ENCODE measurements at places on chromosomes 3 and 15.

DNA sequence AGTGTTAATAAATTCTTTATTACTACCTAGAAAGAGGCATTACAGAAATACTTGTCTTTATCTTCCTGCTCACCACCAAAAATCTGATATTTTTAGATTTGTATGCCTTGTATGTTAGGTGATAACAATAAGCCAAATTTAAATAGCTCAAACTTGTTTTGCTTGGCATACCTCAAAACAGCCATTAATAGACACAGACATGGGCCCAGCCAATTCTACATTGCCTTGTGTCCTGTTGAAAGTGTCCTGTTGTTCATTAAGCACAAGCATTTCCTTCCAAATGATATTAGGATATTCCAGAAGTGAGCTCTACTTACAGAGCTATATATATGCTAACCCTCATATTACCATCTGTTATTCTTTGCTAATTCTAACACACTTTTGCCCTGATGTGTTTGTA lies 438.6 kb upstream of the ZNF385D start:
- no peaks in the 10 kb centered on the region for H3K27me3 ChIP-seq
- DNase-seq, result no peak

- no peak overlapping the region for H3K4me3 ChIP-seq
- DNase-seq, result no peak
- no peak overlapping the region for H3K27ac ChIP-seq
- H3K27me3 ChIP-seq, result no peaks in the 10 kb centered on the region
Observed at GRCh38 chr3:188338086-188338485, 184.1 kb downstream of the LPP start.

DNA sequence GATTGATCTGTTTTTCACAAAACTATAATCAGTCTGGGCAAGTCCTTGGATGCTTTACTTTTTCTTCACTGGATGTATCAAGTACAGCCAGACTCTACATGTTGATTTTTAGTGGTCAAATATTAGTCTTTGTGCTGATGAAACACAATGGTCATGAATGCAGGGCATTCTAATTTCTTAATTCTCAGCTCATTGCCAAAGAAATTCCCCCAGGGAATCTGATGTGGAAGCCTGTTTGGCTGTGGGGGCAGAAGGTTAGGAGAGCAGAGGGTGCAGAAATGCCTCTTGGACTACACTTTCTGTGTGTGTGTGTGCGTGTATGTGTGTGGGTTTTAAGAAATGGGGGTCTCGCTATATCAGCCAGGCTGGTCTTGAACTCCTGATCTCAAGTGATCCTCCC lies 48.7 kb upstream of the HACD2 start:
- no peak for DNase-seq
- H3K27me3 ChIP-seq, result no peaks in the 10 kb centered on the region
- peaks cover 34% of the 10 kb centered on the region for H3K36me3 ChIP-seq
- H3K4me3 ChIP-seq, result no peak overlapping the region
- H3K4me1 ChIP-seq, result peaks cover 75% of the 10 kb centered on the region
- peak overlapping the region; percentile 74 for H3K27ac ChIP-seq

GRCh38 chr15:39028069-39028468 lies 463.5 kb upstream of the RASGRP1 start:
- H3K4me1 ChIP-seq, result no peaks in the 10 kb centered on the region
- no peak for DNase-seq
- H3K4me3 ChIP-seq, result no peak overlapping the region
- no peak overlapping the region for H3K27ac ChIP-seq
- H3K36me3 ChIP-seq, result no peaks in the 10 kb centered on the region

- no peak overlapping the region for H3K27ac ChIP-seq
- peaks cover 7% of the 10 kb centered on the region for H3K36me3 ChIP-seq
- DNase-seq, result no peak
- no peaks in the 10 kb centered on the region for H3K27me3 ChIP-seq
Observed at GRCh38 chr3:171660188-171660587, 150.1 kb downstream of the PLD1 start.

GRCh38 chr3:45145223-45145622 lies 955 bp downstream of the CDCP1 start:
- peak overlapping the region; percentile 98 for H3K27ac ChIP-seq
- no peaks in the 10 kb centered on the region for H3K27me3 ChIP-seq
- H3K36me3 ChIP-seq, result no peaks in the 10 kb centered on the region

- H3K4me3 ChIP-seq, result no peak overlapping the region
- H3K4me1 ChIP-seq, result no peaks in the 10 kb centered on the region
- H3K36me3 ChIP-seq, result peaks cover 4% of the 10 kb centered on the region
- no peak for DNase-seq
- no peaks in the 10 kb centered on the region for H3K27me3 ChIP-seq
Observed at GRCh38 chr3:130729154-130729553, 17.5 kb downstream of the PIK3R4 start.

DNA sequence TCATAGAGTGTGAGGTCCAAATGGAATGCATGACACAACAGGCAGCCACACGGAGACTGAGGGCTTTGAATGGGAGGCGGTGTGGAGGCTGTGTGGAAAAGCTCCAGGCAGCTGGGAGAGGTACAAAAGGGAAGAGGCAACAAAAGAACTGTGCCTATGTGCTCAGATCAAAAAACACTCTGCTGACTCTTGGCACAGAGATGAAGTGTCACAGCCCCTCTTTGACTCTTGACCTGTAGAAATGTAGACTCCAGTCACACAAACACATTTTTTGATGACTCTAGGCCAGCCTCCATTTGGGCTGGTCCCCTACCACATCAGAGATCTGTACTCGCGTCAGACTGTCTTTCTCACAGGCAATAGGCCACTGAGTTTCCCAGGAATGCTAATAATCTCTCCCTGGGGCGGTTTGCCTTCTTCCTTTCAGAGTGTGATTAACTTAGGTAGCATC lies 456.0 kb downstream of the TUSC7 start:
- H3K4me1 ChIP-seq, result no peaks in the 10 kb centered on the region
- H3K36me3 ChIP-seq, result no peaks in the 10 kb centered on the region
- no peak overlapping the region for H3K4me3 ChIP-seq
- H3K27ac ChIP-seq, result no peak overlapping the region

DNA sequence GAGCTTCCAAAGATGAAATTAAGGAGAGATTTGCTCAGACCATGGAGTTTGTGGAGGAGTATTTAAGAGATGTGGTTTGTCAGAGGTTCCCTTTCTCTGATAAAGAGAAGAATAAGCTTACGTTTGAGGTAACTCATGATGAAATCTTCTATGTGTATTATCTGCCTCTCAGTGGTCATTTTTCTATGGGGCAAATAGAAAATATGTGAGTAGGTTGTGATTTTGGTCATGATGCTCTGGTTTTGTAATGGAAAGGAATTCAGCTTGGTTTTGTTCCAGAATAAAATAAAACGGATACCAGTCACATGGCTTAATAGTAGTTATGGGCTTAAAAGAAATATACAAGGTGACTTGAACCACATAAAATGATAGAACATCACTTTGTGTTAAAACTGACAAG lies 181.1 kb downstream of the ITPR1 start:
- no peaks in the 10 kb centered on the region for H3K27me3 ChIP-seq
- no peaks in the 10 kb centered on the region for H3K4me1 ChIP-seq
- H3K36me3 ChIP-seq, result no peaks in the 10 kb centered on the region
- H3K27ac ChIP-seq, result peak overlapping the region; percentile 58
- H3K4me3 ChIP-seq, result no peak overlapping the region

GRCh38 chr15:63046917-63047760 lies 4.6 kb downstream of the TPM1 start:
- H3K27ac ChIP-seq, result peak overlapping the region; percentile 92
- peak overlapping the region; percentile 66 for H3K4me3 ChIP-seq
- peaks cover 74% of the 10 kb centered on the region for H3K4me1 ChIP-seq
- no peaks in the 10 kb centered on the region for H3K36me3 ChIP-seq

- H3K36me3 ChIP-seq, result no peaks in the 10 kb centered on the region
- no peak overlapping the region for H3K4me3 ChIP-seq
- H3K27ac ChIP-seq, result no peak overlapping the region
- H3K27me3 ChIP-seq, result no peaks in the 10 kb centered on the region
- no peaks in the 10 kb centered on the region for H3K4me1 ChIP-seq
- DNase-seq, result no peak
Observed at GRCh38 chr3:167350245-167350862, 29.7 kb downstream of the ZBBX start.

DNA sequence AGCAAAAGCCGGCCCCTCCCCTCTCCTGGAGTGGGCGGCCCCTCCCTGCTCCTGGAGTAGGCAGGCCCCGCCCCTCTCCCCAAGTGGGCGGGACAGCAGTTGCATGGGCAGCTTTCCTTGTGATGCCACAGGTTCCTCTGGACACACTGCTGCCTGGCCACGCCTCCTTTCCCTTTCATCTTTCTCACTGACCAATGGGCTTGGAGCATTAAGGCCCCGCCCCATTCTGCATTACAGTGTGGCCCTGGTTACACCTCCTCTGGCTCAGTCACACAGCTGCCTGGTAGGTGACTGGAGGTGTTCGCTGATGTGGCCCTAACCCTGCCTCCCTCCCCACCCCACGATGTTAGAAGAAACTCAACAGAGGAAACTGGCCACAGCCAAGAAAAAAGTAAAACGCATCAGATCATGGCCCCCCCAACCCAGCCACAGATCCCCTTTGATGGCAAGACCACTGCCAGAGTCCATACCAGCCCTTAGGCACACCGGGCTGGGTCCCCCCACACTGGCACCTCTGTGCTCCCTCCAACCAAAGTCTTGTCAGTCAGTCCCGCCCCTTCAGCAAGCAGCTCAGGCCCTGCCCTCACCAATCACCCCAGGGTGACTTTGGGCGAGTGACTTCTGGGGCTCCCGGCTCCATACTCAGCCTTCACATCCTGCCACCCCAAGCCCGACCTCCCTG lies 84.3 kb downstream of the ADAMTS7 start:
- DNase-seq, result no peak
- no peaks in the 10 kb centered on the region for H3K4me1 ChIP-seq
- H3K27ac ChIP-seq, result no peak overlapping the region
- H3K4me3 ChIP-seq, result no peak overlapping the region
- H3K36me3 ChIP-seq, result no peaks in the 10 kb centered on the region
- H3K27me3 ChIP-seq, result no peaks in the 10 kb centered on the region

- H3K4me1 ChIP-seq, result no peaks in the 10 kb centered on the region
- H3K27me3 ChIP-seq, result no peaks in the 10 kb centered on the region
- DNase-seq, result no peak
- H3K4me3 ChIP-seq, result no peak overlapping the region
Observed at GRCh38 chr3:192655628-192656027, 71.7 kb downstream of the FGF12 start.

- H3K4me3 ChIP-seq, result no peak overlapping the region
- H3K4me1 ChIP-seq, result peaks cover 42% of the 10 kb centered on the region
- peaks cover 59% of the 10 kb centered on the region for H3K36me3 ChIP-seq
- no peak for DNase-seq
Observed at GRCh38 chr15:85580879-85581278, 200.5 kb downstream of the AKAP13 start.

DNA sequence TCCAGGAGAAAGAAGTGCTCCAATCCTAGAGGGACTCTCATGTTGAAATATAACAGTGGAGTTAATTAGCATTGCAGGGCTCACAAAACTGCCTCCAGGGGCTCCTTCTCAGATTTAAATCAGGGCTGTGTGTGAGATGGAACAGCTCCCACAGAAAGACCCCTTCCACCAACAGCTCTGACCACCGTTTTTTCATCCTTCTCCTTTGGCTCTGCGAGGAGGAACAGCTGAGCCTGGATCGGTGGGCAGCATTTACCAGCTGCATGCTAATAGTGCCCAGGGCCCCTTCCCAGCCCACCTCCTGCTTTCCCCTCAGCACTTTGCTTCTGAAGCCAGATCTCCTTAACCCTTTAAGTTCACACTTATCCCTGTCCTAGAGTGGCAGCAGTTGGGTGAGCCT lies 119.2 kb upstream of the UBE2E1 start:
- H3K27ac ChIP-seq, result no peak overlapping the region
- no peak overlapping the region for H3K4me3 ChIP-seq
- no peak for DNase-seq
- H3K4me1 ChIP-seq, result peaks cover 16% of the 10 kb centered on the region

DNA sequence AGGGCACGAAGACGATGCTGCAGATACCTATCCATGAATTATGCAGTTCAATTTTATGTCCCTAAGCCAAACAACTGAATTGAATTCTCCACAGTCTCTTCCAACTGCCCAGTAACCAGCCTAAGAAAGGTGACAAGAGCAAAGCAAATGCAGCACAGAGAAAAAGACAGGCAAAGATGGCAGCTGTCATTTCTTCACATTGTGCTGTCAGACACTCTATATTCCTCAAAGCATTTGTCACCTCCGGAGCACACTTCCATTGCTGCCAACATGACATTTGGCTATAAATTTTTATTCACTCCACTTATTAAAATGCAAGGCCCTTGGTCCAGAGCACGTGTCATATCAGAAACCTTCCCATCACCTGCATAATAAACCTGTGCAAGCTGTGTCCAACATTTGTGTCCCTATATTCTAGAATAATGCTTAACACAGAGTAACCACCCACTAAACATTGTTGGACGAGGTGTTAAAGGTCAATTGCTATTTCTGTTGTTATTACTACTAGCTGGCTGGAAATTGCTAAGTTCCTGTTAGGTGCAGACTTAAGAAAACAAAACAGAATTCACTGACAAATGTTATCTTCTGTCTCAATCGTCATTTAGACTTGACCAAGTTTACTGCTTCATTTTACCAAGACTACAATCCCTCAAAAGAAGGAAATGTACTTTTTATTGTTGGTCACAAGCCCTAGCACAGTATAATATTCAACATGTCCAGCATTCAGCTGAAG lies 89.7 kb downstream of the MAGI1 start:
- peak overlapping the region; percentile 6 for H3K27ac ChIP-seq
- H3K4me1 ChIP-seq, result peaks cover 19% of the 10 kb centered on the region
- H3K4me3 ChIP-seq, result no peak overlapping the region
- no peaks in the 10 kb centered on the region for H3K36me3 ChIP-seq
- H3K27me3 ChIP-seq, result no peaks in the 10 kb centered on the region

- H3K27me3 ChIP-seq, result no peaks in the 10 kb centered on the region
- H3K4me1 ChIP-seq, result peaks cover 9% of the 10 kb centered on the region
- H3K4me3 ChIP-seq, result no peak overlapping the region
- peaks cover 94% of the 10 kb centered on the region for H3K36me3 ChIP-seq
Observed at GRCh38 chr3:47005212-47006144, 26.0 kb downstream of the NBEAL2 start.

- H3K4me1 ChIP-seq, result peaks cover 5% of the 10 kb centered on the region
- no peak for DNase-seq
- H3K27me3 ChIP-seq, result peaks cover 78% of the 10 kb centered on the region
- H3K27ac ChIP-seq, result no peak overlapping the region
- no peak overlapping the region for H3K4me3 ChIP-seq
Observed at GRCh38 chr3:126539558-126540250, 15.7 kb downstream of the CHST13 start.

DNA sequence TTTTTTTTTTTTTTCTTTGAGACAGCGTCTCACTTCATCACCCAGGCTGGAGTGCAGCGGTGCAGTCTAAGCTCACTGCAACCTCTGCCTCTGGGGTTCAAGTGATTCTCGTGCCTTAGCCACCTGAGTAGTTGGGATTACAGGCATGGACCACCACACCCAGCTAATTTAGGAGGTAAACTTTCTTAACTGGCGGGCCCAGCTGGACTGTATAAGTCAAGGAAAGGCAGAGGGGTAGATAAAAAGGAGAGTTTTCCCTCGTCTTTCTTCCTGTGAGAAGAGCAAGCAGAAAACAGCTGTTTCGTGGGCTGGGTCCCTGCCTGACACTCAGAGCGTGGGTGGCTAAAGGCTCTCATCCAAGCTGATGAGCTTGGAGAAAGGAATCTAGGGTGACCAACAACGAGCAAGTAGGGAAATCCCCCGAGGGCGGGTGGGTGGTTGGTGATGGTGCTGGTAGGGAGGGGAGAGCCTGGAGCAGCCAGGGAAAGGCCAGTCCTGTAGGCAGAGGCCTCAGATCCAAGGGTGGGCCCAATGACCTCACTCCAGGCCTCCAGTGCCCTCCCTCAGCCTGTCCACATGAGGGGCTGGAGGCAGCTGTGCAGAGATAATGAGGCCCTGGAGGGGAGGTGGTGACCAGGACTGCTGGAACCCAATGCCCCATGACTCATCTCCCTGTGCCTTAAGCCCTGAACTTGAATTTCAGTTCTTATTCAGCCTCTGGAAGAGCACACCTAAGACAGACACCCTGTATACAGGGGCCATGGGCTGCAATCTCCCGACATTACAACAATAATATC lies 43.1 kb upstream of the LIMD1 start:
- no peak overlapping the region for H3K4me3 ChIP-seq
- no peak for DNase-seq
- H3K27me3 ChIP-seq, result no peaks in the 10 kb centered on the region
